ENCODE measurements at places on chromosomes 1 and 21. TPM values are rescaled to one million over a fixed set of nuclear protein-coding genes. Genes with fewer than 3 reads are reported as not detected.
A peak's percentile ranks its signal among the peaks of the same experiment; 100 is the strongest.

DNA sequence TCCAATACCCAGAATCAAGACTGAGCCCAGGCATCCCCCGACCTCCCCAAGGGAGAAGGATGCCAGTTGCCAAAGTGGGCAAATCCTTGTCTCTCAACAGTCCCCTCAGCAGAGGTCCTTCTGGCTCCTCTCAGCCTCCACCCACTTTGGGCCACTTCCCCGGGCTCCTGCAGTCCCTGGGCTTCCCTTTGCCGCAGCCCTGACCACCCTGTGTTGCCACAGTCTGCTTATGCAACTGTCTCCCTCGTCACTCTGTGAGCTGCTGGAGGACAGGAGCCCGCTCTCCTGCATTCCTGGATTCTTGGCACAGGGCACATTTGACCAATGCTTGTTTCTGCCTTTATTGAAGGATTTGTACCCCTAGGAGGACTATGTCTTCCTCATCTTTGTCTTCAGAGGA, 2.9 kb upstream of the LRP8 start:
- DNase-seq = no peak

The EFNA4 gene
- polyA plus RNA-seq = 10.3 TPM

The C21orf91 gene
- 30.8 TPM for polyA plus RNA-seq

The TGFB2 gene
- not detected for polyA plus RNA-seq

- no peak for DNase-seq
Measured at GRCh38 chr1:213138391-213138790, 87.3 kb downstream of the RPS6KC1 start.

DNA sequence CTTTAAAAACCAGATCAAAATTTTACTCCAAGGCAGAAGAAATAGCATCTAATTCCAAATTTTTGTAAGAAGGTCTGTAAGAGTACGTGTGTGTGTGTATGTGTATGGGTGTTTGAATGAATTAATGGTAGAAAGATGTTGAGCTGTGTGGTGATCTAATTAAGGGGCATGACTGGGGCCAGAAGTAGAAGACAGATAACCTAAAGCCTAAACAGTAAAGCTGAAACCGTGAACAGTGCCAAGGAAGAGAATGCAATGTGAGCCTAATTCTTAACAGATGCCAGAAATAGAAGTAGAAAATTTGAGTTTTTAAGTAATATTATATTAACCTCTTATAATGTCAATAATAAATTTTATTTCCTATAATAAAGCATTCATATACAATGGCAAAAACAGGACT, 38.2 kb downstream of the BRINP3 start:
- no peak for DNase-seq

GRCh38 chr1:93244298-93245069, 64.0 kb downstream of the CCDC18 start:
- no peak for DNase-seq

- no peak for DNase-seq
Measured at GRCh38 chr1:33222381-33222780, 33.9 kb upstream of the ZNF362 start.

The KCNT2 gene
- polyA plus RNA-seq = 7.7 TPM

DNA sequence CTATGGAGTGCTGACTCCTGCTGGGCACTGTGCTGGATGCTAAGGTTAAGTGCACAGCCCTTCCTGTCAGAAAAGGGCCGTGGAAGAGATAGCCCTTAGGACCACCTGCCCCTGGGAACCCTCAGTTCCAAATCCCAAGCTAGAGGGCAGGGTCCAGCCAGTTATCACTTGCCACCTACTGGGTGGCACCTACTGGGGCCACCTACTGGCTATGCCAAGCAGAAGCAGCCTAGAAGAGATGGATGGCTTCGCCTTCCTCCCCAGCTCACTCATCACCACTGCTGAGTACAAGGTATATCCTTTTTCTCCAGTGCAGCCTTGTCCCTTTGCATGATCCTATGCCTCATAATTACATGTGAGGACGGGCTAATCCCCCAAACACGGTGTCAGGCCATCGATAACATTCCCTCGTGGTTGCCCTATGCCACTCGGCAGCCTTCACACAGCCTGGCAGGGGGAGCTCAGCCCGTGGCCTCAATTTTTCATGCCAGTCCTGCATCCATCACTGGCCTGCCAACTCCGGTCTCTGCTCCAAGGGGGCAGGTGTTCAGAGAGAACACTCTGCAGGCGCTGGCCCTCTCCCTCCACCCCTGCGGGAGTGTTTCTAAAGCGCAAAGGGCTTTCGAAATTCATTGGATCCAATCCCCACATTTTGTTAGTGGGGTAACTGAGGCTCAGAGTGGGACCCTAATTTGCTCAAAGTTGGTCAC, 49.0 kb downstream of the SYT2 start:
- DNase-seq = no peak

GRCh38 chr1:17128361-17128760, 9.1 kb upstream of the PADI2 start:
- DNase-seq = no peak

The KRTAP13-2 gene
- not detected for polyA plus RNA-seq

GRCh38 chr1:147264158-147264768, 21.8 kb downstream of the CHD1L start:
- no peak for DNase-seq

The PLD5 gene
- polyA plus RNA-seq = 1.5 TPM

DNA sequence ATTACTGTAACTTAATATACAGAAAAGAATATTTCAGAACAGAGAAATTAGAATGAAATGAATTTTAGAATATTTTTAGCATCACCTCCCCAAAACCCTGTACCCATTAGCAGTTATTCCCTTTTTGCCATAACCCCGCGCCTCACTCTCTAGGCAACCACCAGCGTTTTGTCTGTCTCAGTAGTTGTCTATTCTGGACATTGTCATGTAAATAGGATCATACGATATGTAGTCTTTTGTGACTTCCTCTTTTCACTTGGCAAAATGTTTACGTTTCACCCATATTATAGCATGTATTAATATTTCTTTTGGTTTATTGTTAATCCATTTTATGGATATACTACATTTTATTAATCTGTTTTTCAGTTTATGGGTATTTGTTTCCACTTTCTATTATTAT, 24.9 kb downstream of the SOAT1 start:
- DNase-seq = no peak

DNA sequence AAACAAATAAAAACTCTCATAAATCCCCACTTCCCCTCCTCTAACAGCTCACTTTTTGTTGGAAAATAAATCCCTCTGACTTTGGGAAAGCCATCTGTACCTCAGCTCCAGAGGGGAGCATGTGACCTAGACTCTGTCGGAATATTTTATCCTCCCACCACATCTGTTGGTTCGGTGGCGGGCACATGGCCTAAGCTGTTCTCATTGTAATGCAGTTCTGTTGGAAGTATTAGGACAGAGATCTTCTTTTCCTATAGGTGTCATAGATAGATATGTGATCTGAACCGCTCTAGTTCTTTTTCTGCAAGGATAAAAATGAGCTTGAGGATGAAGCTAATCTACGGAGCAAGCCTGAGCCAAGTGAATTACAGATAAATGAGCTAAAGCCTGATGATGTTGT, 50.5 kb upstream of the EPS8L3 start:
- no peak for DNase-seq

GRCh38 chr1:225818229-225818628, 8.3 kb downstream of the EPHX1 start:
- no peak for DNase-seq

The SEMA4A gene
- 12.1 TPM for polyA plus RNA-seq

The PINK1 gene
- polyA plus RNA-seq = 40.0 TPM

- DNase-seq = no peak
Measured at GRCh38 chr1:229526695-229527094, 18.6 kb upstream of the NUP133 start.

The DMAP1 gene
- polyA plus RNA-seq = not detected

GRCh38 chr1:55447488-55447887, 232.3 kb upstream of the USP24 start:
- no peak for DNase-seq

- DNase-seq = no peak
Measured at GRCh38 chr1:51690285-51690961, 73.5 kb downstream of the OSBPL9 start.

- peak; percentile 31 for DNase-seq
Measured at GRCh38 chr1:55214212-55214933, 791 bp downstream of the USP24 start.

The AGPAT3 gene
- polyA plus RNA-seq = 32.1 TPM

DNA sequence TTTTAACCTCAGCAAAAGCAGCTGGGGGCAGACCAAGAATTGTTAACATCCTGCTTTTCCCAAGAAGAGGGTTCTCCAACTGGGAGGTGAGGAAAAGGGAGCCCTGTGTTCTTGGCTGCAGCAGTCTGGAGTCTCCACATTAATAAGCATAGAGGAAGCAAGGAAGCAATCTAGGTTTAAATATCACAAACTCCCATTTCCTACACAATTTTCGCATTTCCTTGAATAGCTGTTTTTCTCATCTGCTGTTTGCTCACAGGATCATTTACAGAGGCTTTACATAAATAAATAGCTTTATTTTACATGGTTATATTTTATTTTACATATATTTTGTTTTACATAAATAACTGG, 124.0 kb downstream of the TRIM33 start:
- DNase-seq = no peak

DNA sequence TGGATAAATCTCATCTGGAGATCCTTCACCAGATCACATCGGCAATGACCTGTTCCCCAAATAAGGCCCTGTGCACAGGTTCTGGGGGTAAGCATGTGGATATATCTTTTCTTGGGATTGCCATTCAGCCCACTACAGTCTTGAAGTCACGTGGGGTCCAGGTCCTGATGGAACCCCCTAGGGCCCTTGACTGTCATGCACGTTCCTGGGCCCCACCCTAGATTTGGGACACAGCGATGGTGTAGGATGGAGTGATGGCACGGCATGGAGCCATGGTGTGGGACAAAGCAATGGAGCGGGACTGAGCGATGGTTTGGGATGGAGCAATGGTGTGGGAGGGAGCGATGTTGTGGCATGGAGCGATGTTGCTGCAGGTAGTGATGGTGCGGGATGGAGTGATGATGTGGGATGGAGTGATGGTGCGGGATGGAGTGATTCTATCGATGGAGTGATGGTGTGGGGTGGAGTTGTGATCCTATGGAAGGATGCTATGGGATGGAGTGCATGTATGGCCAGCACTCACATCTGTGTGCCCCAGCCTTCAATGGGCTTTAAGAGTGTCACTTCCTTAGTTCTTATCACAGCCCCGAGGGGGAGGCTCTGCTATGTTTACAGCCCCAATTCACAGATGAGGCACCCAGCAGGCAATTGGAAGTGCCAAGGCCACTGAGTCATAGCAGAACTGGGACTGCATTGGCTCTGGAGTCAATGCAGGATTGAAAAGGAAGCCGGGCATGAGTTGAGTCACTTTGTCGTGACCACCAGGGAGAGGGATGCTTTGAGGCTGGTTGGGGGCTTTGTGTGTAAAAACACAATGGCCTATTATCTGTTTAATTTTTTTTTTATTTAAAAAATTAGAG, 97.0 kb upstream of the C1orf174 start:
- no peak for DNase-seq

DNA sequence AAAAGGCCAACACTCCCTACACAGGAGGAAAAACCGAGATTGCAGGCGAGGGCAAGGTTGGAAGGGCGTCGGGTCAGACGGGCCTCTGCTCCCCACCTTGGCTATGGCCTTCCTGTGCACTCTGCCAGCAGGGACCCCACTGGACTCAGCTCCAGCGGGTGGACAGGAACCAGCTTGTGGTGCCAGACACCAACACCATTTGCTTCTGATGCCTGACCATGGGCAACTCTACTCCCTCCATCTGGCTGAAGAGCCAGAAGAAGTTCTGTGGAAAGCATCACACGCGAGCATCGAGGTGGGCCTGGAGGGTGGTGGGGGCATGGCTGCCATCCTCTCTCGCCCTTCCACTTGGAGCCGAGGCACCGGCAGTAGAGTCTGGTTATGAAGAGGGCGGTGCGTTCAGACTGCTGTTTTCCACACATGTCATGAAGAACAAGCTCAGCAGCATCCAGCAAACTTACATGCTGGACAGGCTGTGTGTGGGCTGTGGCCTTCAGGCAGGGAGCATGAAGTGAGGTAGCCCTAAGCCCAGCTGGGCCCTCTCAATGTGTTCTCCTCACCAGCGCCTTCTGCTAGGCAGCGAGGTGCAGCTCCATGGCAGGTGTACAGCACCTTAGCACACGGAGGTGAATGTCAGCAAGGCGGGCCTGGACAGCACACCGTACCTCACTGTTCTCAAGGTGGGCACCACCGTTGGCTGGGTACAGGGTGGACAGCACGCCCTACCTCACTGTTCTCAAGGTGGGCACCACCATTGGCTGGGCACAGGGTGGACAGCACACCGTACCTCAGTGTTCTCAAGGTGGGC, 15.6 kb upstream of the ZNF669 start:
- no peak for DNase-seq

- no peak for DNase-seq
Measured at GRCh38 chr1:151984313-151984956, 9.2 kb downstream of the S100A10 start.

The KCNE2 gene
- 0.43 TPM for polyA plus RNA-seq

DNA sequence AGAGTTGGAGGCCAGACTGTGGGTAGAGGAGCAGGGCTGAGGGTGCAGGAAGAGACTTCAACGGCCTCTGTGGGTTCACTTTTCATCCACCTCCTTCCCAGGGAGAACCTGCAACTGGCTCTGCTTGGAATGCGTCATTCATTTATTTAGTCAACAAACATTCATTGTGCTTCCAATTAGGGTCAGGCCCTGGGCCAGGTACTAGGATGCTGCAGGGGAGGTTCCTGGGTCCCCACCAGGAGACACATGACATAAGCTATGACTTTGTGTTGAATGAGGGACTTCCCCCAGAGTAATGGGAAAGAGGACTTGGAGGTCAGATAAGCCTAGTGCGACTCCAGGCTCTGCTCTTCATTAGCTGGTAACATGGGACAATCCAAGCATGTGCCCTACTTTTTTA, 46.3 kb upstream of the RPL11 start:
- DNase-seq = no peak

The LCA5L gene
- polyA plus RNA-seq = 0.84 TPM

The BGLAP gene
- 1.9 TPM for polyA plus RNA-seq

The TAF5L gene
- polyA plus RNA-seq = 13.5 TPM

DNA sequence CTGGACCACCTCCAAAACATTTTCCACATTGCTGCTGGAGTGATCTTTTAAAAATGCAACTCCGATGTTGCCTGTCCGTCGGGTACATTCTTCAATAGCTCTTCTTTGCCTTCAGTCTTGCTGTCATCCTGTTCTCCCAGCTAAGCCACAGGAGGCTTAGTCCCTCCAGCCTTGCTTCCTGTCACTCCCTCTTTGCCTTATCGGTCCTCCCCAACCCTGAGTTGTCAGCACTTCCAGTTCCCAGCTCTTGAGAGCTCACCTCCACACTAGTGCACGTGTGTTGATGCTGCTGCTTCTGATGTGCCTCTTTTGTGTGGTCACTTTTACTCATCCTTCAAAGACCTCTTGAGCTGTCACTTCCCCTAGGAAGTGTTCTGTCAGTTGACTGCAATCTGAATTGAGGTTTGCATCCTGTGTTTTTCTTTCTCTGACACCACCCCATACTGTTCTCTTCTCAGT, 15.3 kb downstream of the UCK2 start:
- DNase-seq = no peak

- DNase-seq = peak; percentile 57
Measured at GRCh38 chr1:2546515-2547209, 9.5 kb upstream of the TNFRSF14 start.

GRCh38 chr1:96145492-96145891, 576.1 kb upstream of the PTBP2 start:
- DNase-seq = no peak

The ITGB2 gene
- 25.1 TPM for polyA plus RNA-seq

The MPZL1 gene
- polyA plus RNA-seq = 114 TPM

- DNase-seq = no peak
Measured at GRCh38 chr1:185896863-185897262, 162.7 kb downstream of the HMCN1 start.

GRCh38 chr21:32613436-32614043, 1.4 kb upstream of the CFAP298 start:
- DNase-seq = no peak

The LAD1 gene
- 19.6 TPM for polyA plus RNA-seq

GRCh38 chr21:38820471-38821239, 14.9 kb downstream of the ETS2 start:
- no peak for DNase-seq

Data from muscle of arm (tissue), 14 donors.